ENCODE measurements at places on chromosomes 5 and 9.

GRCh38 chr5:115962565-115963402 lies 509 bp downstream of the LVRN start:
- DNase-seq = no peak

GRCh38 chr9:88370346-88370745 lies 17.9 kb upstream of the SPIN1 start:
- no peak for DNase-seq

DNA sequence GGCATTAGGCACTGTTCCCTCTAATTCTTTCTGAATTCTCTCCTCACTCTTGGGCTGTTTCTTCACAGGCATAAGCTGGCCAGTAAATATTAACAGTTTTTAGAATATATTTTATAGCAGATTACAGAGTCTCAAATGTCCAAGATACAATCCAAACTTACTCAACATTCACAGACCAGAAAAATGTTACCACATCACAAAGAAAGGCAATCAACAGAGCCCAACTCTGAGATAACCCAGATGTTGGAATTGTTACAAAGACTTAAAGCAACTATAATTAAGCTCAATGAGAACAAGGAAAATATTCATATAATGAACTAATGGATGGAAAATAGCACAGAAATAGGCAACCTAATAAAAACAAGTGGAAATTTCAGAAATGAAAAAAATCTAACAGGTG lies 401.1 kb upstream of the RGMB start:
- DNase-seq = no peak

DNA sequence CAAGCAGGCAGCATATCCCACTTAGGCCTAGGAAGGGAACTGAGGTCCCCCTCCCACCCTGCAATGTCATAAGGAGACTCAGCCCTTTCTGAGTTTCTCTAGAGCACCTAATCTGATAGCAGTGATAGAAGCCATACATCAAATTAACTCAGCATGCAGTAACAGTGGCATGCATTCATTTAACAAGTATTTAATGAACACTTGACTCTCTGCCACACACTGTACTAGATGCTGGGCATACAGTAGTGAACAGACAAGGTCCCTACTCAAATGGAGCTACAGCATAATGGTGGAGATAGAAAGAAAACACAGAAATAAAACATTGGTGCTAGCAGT lies 58.6 kb downstream of the SLC22A5 start:
- DNase-seq = no peak

DNA sequence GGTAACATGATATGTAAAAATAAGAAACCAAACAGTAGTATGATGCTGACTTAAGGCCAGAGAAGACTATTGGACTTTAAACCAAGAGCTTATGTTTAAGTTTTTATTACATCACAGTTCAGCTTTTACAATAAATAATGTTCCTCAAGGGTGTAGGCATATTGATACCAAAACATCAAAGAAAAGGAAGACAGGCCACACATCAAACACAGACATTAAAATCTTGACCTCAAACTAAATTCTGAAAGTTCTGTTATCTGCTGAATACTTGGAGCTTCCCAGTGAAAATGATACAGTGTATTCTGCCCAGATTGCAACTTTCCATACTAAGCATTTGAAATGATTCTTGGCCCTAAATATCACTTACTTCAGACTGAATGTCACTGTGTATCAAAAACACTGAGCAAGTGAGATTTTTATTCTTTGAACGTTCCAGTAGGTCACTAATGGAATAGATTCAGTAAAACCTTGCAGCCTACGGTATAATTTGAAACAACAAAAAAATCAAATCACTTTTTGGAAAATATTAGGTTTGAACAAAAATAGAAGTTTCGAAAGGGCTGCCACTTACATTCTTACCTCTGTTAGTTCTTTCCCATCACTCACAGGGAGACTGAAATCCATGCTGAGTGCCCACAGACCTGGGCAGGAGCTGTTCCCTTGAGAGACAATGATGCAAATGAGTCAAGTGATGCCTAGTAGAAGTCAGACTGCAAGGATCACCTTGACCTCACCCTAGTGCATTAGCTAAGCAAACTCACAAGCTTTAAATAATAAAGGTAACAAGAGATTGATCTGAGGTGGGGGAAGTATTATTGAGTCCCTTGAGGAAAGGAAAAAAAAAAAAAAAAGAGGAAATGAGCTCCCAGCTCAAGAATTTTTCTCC lies 2.5 kb downstream of the LPAR1 start:
- no peak for DNase-seq

GRCh38 chr9:135220601-135221575 lies 133.4 kb downstream of the OLFM1 start:
- DNase-seq = no peak

GRCh38 chr5:33008751-33009418 lies 297.8 kb downstream of the NPR3 start:
- no peak for DNase-seq

GRCh38 chr9:78712903-78713613 lies 416.1 kb downstream of the PSAT1 start:
- DNase-seq = no peak

- no peak for DNase-seq
Observed at GRCh38 chr9:136157477-136158265, 39.0 kb upstream of the TMEM250 start.

DNA sequence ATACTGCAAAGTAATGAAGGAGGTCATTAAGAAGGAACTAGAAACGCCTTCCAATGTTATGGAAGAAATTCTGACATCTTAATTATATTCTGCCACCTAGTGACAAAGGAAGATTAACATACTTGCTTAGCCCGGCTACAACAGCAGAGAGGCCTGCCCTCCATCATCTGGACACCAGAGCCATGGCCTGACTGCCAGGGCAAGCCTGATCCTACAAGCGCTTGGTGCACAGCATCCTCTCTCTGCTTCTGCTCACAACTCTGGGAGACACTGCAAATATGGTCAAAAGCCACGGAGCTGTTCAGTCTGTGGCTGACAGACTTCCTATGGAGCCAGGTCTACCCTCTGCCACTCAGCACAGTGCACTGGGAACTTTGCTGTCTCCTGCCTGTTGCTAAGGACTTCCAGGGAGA lies 87.3 kb upstream of the SLC44A1 start:
- DNase-seq = peak; percentile 54

GRCh38 chr9:135706288-135706687 lies 4.3 kb downstream of the KCNT1 start:
- DNase-seq = peak; percentile 61

DNA sequence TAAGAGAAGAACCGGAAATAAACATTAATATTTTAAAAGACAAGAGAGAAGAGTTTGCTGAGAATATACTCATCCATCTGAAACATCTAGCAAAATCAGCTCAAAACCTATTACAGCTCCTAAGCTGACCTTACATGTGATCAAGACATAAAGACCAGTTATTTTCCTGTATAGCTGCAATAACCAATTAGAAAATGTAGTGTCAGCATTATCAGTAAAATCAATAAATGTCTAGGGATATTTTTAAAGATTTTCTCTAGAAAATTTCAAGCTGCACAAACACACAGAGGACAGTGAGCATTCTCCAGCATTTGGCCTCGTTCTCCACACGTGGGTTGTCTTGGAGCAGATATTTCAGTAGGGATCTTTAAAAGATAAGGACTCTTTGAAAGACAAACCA lies 127.6 kb upstream of the CACNA1B start:
- DNase-seq = no peak

- no peak for DNase-seq
Observed at GRCh38 chr5:5483350-5483749, 60.9 kb downstream of the ICE1 start.

DNA sequence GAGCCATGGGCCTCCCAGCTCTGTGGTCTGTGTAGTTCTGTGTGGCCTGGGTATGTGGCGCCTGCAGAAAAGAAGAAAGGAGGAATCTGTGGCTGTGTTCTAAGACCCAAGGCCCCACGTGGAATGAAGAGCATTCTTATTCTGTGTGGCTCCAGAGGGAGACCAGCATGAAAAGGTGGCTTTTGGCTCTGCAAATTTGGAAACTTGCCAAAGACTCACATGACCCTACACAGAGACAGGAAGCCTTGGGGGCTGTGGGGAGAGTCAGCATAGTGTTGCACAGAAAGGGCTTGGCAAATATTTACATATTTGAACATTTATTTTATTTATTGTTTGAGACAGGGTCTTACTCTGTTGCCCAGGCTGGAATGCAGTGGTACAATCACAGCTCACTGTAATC lies 193.3 kb downstream of the TMEM38B start:
- DNase-seq = peak; percentile 17

DNA sequence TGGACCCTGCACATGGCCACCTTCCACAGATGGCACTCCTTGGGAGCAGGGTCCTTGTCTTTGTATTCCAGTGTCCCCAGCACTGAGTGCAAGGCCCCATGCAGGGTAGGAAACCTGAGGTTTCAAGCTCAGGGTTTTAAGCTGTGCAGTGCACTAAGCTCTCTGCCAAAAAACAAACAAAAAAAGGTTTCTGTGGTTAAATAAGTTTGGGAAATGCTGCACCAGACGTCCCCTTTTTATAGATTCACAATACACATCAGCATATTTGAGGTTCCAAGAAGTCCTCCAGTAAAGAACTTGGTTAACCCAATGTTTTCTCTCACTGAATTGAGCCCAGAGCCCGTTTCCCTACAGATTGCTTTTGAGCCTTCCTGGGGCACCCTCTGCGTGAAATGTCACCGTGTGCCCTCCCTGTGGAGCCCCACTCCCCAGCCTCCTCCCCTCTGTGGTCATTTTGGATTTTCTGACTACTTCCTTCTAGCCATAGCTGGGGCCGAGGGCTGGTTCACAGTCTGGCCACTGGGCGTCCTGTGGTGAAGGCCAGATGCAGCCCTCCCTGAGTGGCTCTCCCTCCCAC lies 17.1 kb downstream of the DELE1 start:
- DNase-seq = peak; percentile 80

- peak; percentile 63 for DNase-seq
Observed at GRCh38 chr9:63816751-63817621, 1468.0 kb downstream of the FOXD4L5 start.

GRCh38 chr9:70481471-70481870 lies 67.0 kb upstream of the KLF9 start:
- no peak for DNase-seq

DNA sequence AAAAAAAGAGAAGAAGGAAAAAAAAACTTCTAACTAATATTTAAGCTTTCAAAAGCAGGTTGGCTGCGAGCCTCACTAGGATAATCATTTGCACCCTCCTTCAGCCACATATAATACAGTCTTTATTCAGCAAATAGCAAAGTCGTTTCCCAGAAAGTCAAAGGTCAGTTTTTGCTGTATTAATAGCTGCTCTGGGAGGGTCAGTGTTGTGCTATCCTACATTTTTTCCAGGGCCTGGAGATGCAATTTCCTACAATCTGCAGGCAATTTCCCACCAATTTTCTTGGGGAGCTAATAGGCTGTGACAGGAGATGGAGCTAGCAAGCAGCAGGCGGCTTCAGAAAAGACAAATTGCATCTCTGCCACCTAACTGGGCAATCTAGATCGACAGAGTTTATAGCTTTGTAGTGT lies 136.8 kb downstream of the TLE1 start:
- no peak for DNase-seq
